NCI-H1105 (cell line): ENCODE measurements at places on chromosomes 12 and 14.

DNA sequence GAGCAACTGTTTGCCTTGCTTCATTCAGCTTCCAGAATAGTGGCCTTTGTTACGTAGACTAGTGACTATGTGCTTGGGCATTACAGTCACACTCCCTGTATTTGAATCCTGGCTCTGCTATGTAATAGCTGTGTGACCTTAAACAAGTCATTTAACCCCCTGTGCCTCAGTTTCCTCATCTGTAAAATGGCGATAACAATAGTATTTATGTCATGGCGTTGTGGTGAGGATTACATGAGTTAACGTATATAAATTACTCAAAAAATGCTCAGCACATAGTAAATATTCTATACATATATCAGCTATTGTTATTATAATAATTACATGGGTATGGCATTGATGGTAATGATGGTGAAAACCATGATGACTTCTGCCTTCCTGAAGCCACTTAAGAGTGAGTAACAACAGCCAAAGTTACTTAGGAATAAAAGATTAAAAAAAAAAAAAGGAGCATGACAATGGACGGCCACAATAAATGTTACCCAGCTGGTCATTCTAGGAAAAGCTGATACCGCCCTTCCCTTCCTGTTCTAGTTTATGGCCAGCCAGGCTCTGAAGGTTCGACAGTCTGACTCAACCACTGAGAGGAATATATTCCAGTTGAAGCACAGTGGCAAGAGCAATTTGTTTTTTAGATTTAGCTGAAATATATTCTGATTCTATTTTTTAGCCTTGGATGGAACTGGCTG is 9.9 kb upstream of the ADIPOR2 start:
- DNase-seq = no peak

DNA sequence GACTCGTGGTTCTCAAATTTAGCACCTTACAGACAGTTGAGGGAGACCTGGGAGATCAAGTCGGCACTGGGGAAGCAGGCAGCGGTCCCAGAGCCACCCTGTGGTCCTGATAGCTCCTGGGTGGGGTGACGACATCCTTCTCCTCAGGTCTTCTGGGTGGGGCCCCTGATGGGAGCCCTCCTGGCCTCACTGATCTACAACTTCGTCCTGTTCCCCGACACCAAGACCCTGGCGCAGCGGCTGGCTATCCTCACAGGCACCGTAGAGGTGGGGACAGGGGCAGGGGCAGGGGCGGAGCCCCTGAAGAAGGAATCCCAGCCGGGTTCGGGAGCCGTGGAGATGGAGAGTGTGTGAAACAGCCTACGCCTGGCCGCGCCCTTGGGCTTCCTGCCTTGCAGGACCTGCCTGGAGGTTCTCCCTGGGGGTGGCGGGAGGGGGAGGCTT is 2.6 kb downstream of the AQP6 start:
- DNase-seq = no peak

GRCh38 chr14:105562713-105563346 is 36.4 kb downstream of the TMEM121 start:
- no peak for DNase-seq

DNA sequence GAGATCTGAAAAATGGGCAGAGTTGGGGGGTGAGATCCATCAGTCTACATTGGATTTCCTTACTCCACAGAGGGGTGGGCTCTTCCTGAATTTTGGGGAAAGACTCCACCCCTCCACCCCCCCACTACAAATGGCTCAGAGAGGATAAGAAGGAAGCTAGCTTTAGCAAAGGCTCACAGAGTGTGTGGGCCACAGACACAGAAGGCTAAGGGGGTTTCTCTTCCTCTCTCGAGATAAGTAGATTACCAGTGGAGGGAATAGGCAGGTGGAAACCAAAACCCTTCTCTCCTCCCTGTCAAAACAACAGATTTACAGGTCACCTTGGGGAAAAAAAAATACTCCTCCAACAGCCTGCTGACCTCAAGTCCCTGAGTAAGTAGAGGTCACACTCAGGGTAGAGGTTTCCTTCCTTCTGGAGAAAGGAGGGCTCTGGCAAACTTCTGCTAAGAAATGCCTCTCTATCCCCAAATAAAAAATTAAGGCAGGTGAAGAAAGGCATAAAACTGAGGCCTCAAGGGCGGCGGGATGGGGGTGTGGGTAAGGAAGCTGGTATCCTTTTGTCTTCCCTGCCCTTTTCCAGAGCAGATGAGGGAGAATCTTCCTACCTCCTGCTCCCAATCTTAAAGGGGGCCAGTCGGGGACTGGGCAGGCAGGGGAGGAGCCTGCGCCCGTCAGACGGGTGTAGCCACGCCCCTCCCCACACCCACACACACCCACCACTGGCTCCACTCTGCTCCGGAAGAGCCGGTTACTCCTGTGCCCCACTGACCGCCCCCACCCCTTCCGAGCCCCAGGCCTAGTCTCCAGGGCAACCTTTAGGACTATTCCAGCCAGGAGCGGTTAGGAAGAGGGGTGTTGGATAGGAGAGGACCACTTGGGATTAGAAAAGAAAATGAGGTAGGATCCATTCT is 1.9 kb upstream of the BAZ2A start:
- no peak for DNase-seq

DNA sequence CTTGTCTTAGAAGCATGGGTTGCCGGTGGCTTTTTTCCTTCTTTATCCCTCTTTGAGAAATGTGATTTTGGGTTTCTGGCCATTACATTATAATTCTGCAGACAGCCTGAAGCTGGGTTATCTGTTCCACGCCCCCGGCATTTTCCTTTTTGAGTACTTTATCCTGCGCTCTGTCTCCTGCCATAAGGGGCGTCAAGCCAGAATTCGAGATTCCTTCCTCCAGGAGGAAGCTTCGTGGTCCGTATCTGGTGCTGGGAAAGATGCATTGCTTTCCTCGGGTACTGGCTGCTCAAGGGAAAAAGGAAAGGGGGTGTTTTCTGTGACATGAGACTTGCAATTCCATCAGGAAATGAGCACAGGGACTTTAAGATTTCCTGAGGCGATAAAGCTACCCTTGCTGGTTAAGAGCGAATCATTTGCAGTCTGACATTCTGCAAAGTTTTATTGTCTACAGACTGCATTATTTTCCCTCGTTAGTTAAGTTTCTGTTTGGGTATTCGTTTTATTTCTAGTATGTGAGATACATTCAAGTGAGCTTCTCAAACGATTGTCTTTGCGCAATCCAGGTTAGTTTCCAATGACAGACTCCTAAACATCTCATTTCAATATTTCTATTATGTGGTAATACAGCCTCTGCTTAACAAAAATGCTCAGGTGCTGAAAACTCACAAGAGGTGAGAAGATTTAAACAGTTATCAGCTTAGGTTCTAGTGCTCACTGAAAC is 694 bp downstream of the AKAP5 start:
- DNase-seq = peak; percentile 37

DNA sequence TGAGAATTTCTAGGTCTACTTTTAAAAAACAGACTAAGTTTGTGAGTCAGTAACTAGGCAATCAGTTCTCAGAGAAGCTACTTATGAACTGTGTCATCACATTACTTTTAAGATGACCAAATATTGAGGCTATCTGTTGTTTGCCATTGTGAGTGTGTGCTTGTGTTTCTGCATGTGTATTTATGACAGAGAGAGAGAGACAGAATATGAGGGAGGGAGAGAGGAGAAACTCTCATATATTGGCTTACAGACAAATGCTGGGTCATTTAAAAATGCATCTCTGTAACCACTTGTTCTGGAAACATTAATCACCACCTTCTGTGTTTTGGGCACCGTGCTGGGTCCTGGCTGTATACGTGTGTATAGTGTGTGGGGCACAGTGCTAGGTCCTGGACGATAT is 161.5 kb upstream of the FRMD6 start:
- no peak for DNase-seq

- no peak for DNase-seq
These were observed 56.7 kb downstream of the PLEKHG3 start for GRCh38 chr14:64760916-64761315.

DNA sequence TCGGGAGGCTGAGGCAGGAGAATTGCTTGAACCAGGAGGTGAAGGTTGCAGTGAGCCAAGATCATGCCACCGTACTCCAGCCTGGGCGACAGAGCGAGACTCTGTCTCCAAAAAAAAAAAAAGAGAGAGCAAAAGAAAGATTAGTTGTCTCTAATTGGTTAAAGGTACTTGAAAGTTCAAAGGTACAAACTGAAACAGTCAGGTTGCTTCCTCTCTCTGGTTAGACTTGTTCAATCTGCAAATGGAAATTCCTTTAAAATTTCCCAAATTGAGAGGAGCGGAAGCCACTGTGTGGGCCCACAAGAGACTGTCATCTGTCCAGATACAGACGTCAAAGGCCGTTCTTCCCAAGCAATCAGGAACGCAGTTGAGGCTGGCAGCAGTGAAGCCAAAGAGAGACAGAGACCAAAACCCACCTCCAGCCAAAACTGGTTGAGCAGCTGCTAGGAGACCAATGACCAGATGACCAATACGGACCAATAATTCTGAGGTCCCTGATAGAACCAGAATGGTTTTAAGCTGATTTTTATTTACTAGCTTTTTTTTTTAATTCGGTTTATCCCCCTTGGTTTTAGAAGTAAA is 63.6 kb downstream of the GCH1 start:
- DNase-seq = no peak

- DNase-seq = no peak
These were observed 3.0 kb upstream of the PIANP start for GRCh38 chr12:6703631-6704030.

DNA sequence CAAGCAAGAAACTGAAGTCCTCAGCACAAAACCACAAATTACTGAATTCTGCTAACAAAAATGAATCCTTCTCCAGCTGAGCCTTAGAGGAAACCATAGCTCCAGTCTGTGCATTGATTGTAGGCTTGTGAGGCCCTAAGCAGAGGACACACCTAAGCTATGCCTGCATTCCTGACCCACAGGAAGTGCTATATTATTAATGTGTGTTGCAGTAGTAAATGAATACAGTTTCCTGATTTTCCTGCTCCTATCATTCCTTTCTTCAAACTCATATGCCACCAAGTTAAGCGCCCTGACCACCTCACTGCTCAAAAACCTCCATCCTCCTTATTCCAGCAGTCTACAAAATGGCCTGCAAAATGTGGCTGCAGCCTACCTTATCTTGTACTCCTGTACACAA is 151.9 kb upstream of the ABCD2 start:
- no peak for DNase-seq

DNA sequence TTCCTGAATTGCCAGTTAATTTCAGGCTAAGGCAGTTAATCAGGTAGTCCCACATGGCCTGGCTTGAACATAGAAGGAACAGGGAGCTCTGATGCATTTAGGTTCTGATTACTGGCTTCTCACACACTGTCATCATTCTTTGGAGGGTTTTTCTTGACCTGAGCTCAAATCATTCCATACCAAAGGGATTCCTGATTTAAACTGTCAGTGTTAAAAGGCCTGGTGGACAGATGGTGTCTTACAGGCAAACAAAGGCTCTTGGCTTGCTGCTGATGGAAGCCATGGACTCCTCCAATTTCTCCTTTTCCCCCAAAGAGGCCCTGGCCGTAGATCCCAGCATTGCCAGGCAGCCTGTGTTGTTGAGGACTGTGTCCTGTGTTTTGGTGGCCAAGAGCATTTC is 30.2 kb downstream of the CACNA1C start:
- no peak for DNase-seq

GRCh38 chr14:32438517-32438916 is 109.4 kb downstream of the AKAP6 start:
- DNase-seq = no peak

DNA sequence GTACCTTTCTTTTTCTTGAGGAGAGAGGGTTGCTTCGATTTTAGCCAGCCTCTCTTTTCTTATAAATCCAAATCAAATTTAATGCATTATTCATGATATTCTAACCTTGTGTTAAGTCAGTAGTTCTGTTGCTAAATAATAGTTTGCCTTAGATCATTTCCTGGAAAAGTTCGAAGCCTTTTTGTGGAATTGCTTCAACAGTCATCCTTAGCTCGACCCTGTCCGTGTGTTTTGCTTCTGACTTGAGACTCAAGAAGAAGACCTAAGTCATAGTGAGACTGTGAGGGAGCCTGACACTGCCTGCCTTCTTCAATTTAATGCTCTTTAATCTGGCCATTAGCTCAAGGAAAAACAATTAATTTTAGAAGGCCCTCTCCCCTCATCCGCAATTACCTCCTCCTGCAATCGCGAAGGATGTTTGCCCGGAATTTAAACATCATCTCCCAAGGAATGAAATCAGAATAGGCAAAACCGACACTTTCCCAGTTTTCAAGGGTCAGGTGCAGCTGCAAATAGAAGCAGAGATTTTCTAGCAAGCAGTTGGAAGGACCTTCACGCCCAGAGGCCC is 453 bp upstream of the SLC4A8 start:
- DNase-seq = no peak

- no peak for DNase-seq
These were observed 233.2 kb upstream of the AMIGO2 start for GRCh38 chr12:47312808-47313426.

DNA sequence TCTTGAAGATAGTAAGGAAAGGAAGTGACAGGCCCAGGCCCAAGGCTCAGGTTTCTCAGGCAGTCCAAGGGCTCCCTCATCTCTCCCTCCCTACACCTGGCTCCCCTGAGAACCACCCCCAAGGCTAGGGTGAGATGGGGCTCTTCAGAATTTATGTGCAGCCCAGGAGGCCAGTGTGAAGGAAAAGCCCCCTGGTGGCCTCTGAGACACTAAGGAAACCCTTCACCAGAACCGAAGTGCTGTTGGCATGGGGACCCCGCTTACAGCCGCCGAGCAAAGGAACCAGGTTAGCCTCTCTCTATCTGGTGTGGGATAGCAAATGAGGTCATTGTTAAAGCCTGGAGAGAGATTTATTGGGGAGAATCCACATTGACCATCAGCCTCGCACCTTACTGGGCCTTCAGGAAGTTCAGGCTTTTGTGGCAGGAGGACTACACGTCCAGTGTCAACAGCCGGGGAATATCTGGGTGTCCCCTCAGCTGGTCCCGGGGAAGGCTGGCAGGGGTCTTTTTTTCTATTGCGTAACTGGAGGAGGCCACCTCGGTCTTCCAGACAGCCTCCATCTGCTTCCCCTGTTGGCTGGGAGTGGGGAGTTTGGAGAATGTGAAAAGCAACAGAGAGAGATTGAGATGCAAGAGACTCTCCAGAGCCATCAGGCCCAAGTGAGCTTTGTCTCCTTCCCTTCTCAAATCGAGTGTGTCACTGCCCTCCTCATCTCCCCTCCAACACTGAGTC is 18.1 kb downstream of the FAM186B start:
- DNase-seq = no peak

- no peak for DNase-seq
These were observed 39.2 kb downstream of the PRIMA1 start for GRCh38 chr14:93749076-93749420.

- DNase-seq = no peak
These were observed 11.8 kb downstream of the P2RX7 start for GRCh38 chr12:121144416-121144914.
